ENCODE measurements at places on chromosomes 1 and 21. TPM values are rescaled to one million over a fixed set of nuclear protein-coding genes. Genes with fewer than 3 reads are reported as not detected.

RCOR3 gene
- total RNA-seq: 21.1 TPM

SAMD11 gene
- 3.7 TPM for total RNA-seq

DAB1 gene
- 0.76 TPM for total RNA-seq

COL11A1 gene
- not detected for total RNA-seq

PLA2G2A gene
- 137 TPM for total RNA-seq

PRR9 gene
- total RNA-seq: not detected

LRRIQ3 gene
- total RNA-seq: 0.72 TPM

IL20 gene
- not detected for total RNA-seq

CHD1L gene
- total RNA-seq: 31.1 TPM

C4BPB gene
- 230 TPM for total RNA-seq

HIPK1 gene
- 26.2 TPM for total RNA-seq

SERTAD4 gene
- not detected for total RNA-seq

EFNA1 gene
- 87.5 TPM for total RNA-seq

AVPR1B gene
- not detected for total RNA-seq

PLCH2 gene
- 4.6 TPM for total RNA-seq

ADAM30 gene
- not detected for total RNA-seq

AMY1B gene
- not detected for total RNA-seq

PWP2 gene
- total RNA-seq: 7.5 TPM

SYTL1 gene
- 1.7 TPM for total RNA-seq

ACTL8 gene
- total RNA-seq: not detected

OR2L5 gene
- not detected for total RNA-seq

RHD gene
- 0.58 TPM for total RNA-seq

SNRNP40 gene
- 16.2 TPM for total RNA-seq

CYYR1 gene
- total RNA-seq: 2.5 TPM

PRELP gene
- 4.7 TPM for total RNA-seq

KPRP gene
- total RNA-seq: not detected

ERG gene
- total RNA-seq: 5.6 TPM

ATP6V1G3 gene
- not detected for total RNA-seq

ZMYND12 gene
- 2.6 TPM for total RNA-seq

NHLH1 gene
- total RNA-seq: 0.07 TPM

NPR1 gene
- 5.3 TPM for total RNA-seq

CAMSAP2 gene
- total RNA-seq: 8.9 TPM

SYNC gene
- 0.87 TPM for total RNA-seq

ITLN1 gene
- total RNA-seq: not detected

OR2T11 gene
- not detected for total RNA-seq

A3GALT2 gene
- total RNA-seq: not detected

KAZN gene
- total RNA-seq: 3.0 TPM

RAB3B gene
- 9.7 TPM for total RNA-seq

GBP5 gene
- total RNA-seq: 0.44 TPM

PFKL gene
- 97.6 TPM for total RNA-seq

ADORA1 gene
- 0.31 TPM for total RNA-seq

CCDC24 gene
- 3.5 TPM for total RNA-seq

SYT6 gene
- total RNA-seq: not detected

Measured in right lobe of liver (tissue), 6 donors.